Transverse colon (tissue), 4 donors: ENCODE measurements at places on chromosomes 7 and 10. TPM values are rescaled to one million over a fixed set of nuclear protein-coding genes. Genes with fewer than 3 reads are reported as not detected.
A peak's percentile ranks its signal among the peaks of the same experiment; 100 is the strongest.

- DNase-seq, result no peak
- H3K4me3 ChIP-seq, result no peak overlapping the region
- H3K27ac ChIP-seq, result no peak overlapping the region
- no peaks in the 10 kb centered on the region for H3K27me3 ChIP-seq
Measured at GRCh38 chr10:19576576-19576975, 239.7 kb upstream of the PLXDC2 start.

DNA sequence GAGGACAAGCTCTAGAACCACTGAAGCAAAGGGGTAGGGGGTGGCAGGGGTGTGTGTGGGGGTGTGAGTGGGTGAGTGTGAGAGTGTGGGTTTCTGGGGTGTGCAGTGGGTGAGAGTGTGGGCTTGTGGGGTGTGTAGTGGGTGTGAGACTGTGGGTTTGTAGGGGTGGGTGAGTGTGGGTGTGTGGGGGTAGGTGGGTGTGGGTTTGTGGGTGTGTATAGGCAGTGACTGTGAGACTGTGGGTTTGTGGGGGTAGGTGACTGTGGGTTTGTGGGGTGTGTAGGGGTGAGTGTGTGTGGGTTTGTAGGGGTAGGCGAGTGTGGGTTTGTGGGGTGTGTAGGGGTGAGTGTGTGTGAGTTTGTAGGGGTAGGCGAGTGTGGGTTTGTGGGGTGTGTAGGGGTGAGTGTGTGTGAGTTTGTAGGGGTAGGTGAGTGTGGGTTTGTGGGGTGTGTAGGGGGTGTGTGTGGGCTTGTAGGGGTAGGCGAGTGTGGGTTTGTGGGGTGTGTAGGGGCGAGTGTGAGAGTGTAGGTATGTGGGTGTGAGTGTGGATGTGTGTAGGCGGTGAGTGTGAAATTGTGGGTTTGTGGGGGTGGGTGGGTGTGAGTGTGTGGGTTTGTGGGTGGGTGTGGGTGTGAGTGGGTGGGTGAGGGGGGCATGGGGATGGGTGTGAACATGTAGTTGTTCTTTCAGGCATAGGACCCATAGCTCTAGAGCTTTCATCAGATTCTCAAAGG is 8.8 kb downstream of the NOS3 start:
- no peak for DNase-seq
- H3K4me1 ChIP-seq, result peaks cover 7% of the 10 kb centered on the region
- peaks cover 7% of the 10 kb centered on the region for H3K27me3 ChIP-seq
- no peak overlapping the region for H3K4me3 ChIP-seq
- no peak overlapping the region for H3K27ac ChIP-seq
- no peaks in the 10 kb centered on the region for H3K36me3 ChIP-seq

DNA sequence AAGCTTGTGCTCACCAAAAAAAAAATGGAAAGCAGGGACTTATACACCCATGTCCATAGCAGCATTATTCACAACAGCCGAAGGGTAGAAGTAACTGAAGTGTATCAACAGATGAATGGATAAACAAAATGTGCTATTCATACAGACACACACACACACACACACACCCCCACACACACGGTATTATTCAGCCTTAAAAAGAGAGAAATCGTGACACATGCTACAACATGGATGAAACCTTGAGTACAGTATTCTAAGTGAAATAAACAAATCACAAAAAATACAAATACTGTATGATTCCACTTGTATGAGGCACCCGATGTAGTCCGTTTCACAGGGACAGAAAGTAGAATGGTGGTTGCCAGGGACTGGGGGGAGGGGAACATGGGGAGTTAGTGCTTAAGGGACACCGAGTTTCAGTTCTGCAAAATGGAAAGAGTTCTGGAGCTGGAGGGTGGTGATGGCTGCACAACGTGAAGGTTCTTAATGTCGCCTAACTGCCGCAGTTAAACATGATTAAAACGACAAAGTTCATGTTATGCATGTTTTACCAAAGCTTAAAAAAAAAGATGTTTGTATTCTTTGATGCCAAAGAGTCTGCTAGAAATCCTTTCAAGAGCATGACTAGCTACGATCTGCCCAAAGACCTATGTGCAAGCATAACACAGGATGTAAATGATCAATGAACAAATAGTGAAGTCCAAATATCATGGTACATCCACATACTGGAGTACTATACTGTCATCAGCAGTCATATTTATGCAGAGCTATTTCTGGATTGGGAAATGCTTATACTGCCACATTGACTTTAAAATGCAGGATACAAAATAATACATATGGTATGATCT is 7.2 kb downstream of the TNS3 start:
- no peaks in the 10 kb centered on the region for H3K27me3 ChIP-seq
- H3K4me3 ChIP-seq, result no peak overlapping the region
- peak; percentile 75 for DNase-seq
- no peaks in the 10 kb centered on the region for H3K36me3 ChIP-seq
- H3K27ac ChIP-seq, result peak overlapping the region; percentile 93
- H3K4me1 ChIP-seq, result peaks cover 73% of the 10 kb centered on the region

GRCh38 chr7:66356277-66356721 is 151.2 kb downstream of the TPST1 start:
- H3K36me3 ChIP-seq, result no peaks in the 10 kb centered on the region
- no peak overlapping the region for H3K4me3 ChIP-seq
- H3K27me3 ChIP-seq, result no peaks in the 10 kb centered on the region
- H3K27ac ChIP-seq, result no peak overlapping the region

DNA sequence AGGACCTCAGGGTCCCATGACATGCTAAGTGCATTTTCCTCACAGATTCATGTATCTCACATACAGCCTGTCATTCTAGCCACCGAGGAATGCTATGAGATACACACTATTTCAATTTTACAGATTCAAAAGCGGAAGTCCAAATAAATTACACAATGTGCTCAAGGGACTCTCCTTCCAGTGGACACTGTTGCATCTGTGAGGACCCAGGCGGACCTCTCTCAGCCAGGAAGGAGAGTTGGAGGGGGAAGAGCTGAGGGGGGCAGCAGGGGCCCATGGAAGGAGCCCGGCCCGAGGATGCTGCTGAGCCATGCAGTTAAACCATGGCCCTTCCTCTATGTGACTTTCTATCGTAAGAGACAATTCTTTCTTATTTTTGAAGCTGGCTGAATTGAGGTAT is 93.6 kb downstream of the VOPP1 start:
- no peaks in the 10 kb centered on the region for H3K4me1 ChIP-seq
- H3K4me3 ChIP-seq, result no peak overlapping the region
- no peak for DNase-seq
- no peaks in the 10 kb centered on the region for H3K27me3 ChIP-seq
- H3K27ac ChIP-seq, result no peak overlapping the region

DNA sequence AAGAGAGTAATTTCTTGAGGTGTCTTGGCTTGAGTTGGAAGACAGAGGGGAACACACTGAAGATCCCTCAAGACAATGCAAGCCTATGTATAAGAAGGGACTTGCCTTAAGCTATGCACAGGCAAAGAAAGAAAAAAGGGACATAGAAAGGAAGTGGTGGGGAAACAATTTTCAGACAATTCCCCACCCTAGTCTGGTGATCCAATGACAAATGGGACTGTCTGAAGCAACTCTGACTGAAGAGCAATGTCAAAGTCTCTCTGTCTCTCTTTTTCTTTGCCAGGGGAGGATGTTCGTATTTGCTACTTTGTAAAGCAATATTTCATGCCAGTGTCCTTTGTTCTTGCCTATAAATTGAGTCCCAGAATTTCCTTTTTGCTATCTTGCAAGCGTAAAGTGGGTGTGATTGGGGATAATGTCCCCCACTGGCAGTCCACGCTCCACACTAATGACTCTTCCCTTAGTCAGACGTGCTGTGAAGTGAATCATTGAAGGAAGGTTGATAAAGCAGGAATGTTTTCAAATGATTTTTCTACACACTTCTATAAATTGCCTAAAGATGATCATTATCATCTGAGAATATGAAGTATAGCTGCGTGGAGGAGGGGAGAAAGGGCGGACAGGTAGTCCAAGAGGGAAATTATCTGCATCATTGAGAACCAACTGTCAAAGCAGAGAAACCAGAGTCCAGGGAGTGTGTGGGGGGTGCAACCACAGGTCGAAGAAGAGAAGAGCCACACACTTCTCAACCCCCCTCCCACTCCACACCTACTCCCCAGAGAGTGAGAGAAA is 243.8 kb upstream of the ETV1 start:
- H3K4me3 ChIP-seq, result no peak overlapping the region
- no peak overlapping the region for H3K27ac ChIP-seq
- DNase-seq, result no peak

DNA sequence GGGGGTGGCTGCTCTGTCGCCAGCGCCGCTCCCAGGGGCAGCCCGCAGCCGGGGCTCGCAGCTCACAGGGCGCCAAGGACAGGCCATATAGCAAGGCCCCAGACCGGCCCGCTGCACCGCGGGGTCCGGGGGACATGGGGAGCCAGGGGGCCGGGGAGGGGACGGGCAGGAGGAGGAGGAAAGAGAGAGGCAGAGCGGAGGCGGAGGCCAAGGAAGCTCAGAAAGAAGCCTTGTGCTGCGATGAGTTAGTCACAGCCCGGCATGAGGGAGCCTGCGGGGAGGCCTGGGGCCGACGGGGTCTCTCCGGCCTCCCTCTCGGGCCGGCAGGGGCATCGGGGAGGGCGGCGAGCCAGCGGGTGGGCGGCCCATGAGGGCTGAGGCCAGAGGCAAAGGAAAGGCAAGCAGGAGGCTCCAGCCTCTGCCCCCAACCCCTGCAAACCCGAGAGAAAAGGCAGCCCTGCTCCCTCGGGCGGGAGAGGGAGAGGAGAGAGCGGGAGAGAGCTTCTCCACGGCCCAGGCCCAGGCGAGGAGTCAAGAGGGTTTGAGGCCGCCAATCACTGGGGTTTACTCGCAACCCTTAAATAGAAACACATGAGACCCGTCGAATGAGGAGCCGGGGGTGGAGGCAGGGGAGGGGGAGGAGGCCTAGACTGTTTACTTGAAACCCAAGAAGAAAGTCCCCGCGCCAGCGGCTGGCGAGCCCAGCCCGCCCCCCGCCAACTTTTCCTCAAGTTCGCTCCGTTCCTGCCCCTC is 167.9 kb downstream of the NEURL1 start:
- H3K36me3 ChIP-seq, result no peaks in the 10 kb centered on the region
- H3K27me3 ChIP-seq, result no peaks in the 10 kb centered on the region
- peak overlapping the region; percentile 35 for H3K4me3 ChIP-seq
- peaks cover 14% of the 10 kb centered on the region for H3K4me1 ChIP-seq
- DNase-seq, result peak; percentile 77

TYSND1 gene
- 48.8 TPM for total RNA-seq

MET gene
- total RNA-seq, result 22.9 TPM
